Neural progenitor cell (in vitro differentiated cells): ENCODE measurements at places on chromosomes 16 and 17. TPM values are rescaled to one million over a fixed set of nuclear protein-coding genes. Genes with fewer than 3 reads are reported as not detected.

The SSTR5 gene
- not detected in 2 replicates for total RNA-seq

DNA sequence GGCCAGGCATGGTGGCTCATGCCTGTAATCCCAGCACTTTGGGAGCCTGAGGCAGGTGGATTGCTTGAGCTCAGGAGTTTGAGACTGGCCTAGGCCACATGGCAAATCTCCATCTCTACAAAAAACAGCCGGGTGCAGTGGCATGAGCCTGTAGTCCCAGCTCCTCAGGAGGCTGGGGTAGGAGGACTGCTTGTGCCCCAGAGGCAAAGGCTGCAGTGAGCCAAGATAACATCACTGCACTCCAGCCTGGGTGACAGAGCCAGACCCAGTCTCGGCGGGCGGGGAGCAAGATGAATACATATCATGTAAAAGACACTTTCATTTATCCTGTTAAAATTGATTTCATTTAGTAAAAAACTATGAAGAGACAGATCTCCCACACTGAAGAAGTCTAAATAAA lies 54.6 kb downstream of the CREBBP start:
- DNase-seq = no peak

GRCh38 chr16:48555597-48556242 lies 54.3 kb downstream of the N4BP1 start:
- DNase-seq = no peak

The SLC16A5 gene
- 3.4 and 19.9 TPM in 2 replicates for total RNA-seq

- no peak for DNase-seq
Measured at GRCh38 chr17:863880-864279, 81.7 kb downstream of the MRM3 start.
